Smooth muscle cell of the coronary artery (primary cell): ENCODE measurements at places on chromosomes 4 and X. TPM values are rescaled to one million over a fixed set of nuclear protein-coding genes. Genes with fewer than 3 reads are reported as not detected.

ZCCHC18 gene
- total RNA-seq = 0.12 and 0.98 TPM in 2 replicates

PRICKLE3 gene
- 3.0 and 4.1 TPM in 2 replicates for total RNA-seq

SPRY1 gene
- total RNA-seq = 6.9 and 21.9 TPM in 2 replicates

GPRASP2 gene
- total RNA-seq = 13.7 and 23.6 TPM in 2 replicates

TMEM47 gene
- total RNA-seq = 27.4 and 51.0 TPM in 2 replicates

CBR4 gene
- 8.1 and 10.9 TPM in 2 replicates for total RNA-seq

F8A3 gene
- total RNA-seq = 0.98 TPM in 1 of 2 replicates, not detected in the other

FAM13A gene
- 6.7 and 17.4 TPM in 2 replicates for total RNA-seq

XG gene
- total RNA-seq = 10.7 and 16.0 TPM in 2 replicates

FHL1 gene
- 66.1 and 85.3 TPM in 2 replicates for total RNA-seq

ERAS gene
- not detected in 2 replicates for total RNA-seq

TMEM187 gene
- 7.1 and 10.1 TPM in 2 replicates for total RNA-seq

SGMS2 gene
- total RNA-seq = 83.4 and 98.9 TPM in 2 replicates

RAB33A gene
- total RNA-seq = 1.8 and 11.1 TPM in 2 replicates

PABPC5 gene
- total RNA-seq = 0.82 and 1.2 TPM in 2 replicates

PAGE2 gene
- not detected in 2 replicates for total RNA-seq

GATA1 gene
- total RNA-seq = not detected in 2 replicates

STATH gene
- total RNA-seq = 0.15 TPM in 1 of 2 replicates, not detected in the other

GPR50 gene
- not detected in 2 replicates for total RNA-seq
